ENCODE measurements at places on chromosomes 6 and 20.
A peak's percentile ranks its signal among the peaks of the same experiment; 100 is the strongest.

- no peak for DNase-seq
Observed at GRCh38 chr6:25156123-25156522, 123.1 kb upstream of the CARMIL1 start.

- no peak for DNase-seq
Observed at GRCh38 chr20:52552181-52552872, 360.7 kb upstream of the ZFP64 start.

GRCh38 chr6:101404775-101405174, 11.3 kb downstream of the GRIK2 start:
- no peak for DNase-seq

- DNase-seq, result no peak
Observed at GRCh38 chr6:154241581-154241980, 115.0 kb downstream of the IPCEF1 start.

DNA sequence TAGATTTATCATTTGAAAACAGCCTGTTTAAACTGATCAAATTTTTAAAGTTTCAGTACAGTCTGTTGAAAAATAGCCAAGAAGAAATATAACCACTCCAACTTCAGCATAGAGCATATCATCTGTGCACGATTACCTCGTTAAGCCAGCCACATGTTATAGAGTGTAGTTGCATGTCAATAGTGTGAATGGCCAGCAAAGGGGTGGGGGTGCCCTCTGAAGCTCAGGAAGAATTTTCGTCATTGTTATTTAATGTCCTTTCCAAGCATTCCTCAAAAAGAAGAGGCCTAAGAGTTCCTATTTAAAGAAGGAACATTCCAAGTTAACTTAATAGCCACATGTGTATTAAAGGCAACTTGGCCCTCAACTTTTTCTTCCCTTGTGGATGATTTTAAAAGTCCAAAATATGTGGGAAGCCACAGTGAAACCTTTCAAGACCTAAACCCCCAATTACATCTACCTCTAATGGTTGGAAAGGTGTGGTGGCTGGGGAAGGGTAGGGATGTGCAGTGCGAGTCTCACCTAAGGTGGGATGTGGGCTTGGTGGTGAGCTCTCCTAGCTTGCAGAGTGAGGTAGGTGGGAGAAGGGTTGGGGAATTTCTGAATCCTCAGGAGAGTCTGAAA, 1.8 kb upstream of the CCN2 start:
- DNase-seq, result no peak

DNA sequence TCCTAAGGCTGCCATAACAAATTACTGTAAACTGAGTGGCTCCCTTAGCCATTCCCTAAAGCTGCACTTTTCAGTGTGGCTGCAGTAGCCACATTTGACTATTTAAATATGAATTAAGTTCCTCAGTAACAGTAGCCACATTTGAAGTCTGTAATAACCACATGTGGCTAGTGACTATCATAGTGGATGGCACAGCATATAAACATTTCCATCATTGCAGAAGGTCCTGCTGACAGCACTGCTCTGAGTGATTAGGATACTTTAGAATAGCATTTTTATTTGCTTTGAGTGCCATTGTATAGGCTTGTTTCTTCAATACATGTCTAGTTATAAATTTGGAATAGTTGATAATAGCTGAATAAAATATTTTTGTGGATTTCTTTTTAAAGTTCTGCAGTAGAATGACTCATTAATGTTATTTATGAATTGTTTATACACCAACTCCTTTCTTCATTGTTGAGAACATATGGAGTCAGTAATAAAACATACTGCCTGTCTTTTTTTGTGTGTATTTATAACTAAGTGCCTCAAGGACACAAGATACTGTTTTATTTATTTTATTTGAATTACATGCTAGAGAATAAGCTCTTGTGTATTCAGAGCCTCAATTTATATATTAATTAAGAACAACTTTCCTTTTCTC, 217.2 kb downstream of the CDKAL1 start:
- DNase-seq, result no peak

DNA sequence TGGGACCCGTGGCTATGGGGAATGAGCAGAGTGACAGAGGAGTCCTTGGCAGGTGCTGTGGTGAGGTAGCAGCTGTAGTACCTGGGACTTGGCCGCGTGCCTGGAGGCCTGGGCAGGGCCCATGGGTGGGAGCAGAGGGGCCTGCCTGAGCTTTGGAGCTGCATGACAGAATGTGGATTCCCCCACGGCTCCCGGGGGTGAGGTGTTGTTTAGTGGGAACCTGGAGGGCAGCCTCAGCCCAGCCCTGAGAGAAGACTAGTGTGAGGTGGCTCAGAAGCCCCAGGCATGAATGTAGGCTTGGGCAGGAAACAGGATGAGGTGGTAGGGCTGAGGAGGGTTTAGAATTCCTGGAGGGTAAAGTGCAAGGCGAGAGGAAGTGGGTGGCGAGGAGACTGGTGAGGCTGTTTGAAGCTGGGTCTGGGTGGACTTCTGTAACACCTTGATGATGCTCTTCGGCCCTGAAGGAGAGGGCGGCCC, 86.5 kb upstream of the SCP2D1 start:
- no peak for DNase-seq

DNA sequence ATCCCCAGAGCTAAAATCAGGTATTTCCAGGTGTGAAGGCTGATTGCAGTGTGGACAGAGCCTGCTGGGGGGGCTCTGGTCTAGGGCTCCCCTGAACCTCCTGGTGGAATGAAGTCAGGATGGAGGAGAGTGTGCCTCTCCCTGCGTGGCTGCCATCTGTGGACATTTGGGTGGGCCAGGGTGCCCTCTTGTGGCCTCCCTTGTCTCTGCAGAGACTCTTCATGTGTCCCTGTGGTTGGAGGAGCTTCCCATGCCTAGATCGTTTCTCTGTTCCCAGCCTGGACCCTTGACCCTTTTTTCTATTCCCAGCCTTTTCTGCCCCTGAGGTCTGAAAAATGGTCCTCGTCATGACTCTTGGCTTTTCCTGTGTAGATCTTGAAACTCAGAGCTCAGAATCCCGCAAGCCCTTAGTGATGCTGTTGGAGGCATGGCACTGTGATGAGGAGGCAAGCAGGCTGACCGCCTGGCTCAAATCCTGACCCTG, 9.9 kb upstream of the PSMF1 start:
- DNase-seq, result peak; percentile 11

- no peak for DNase-seq
Observed at GRCh38 chr6:17536586-17536985, 63.5 kb upstream of the FAM8A1 start.

DNA sequence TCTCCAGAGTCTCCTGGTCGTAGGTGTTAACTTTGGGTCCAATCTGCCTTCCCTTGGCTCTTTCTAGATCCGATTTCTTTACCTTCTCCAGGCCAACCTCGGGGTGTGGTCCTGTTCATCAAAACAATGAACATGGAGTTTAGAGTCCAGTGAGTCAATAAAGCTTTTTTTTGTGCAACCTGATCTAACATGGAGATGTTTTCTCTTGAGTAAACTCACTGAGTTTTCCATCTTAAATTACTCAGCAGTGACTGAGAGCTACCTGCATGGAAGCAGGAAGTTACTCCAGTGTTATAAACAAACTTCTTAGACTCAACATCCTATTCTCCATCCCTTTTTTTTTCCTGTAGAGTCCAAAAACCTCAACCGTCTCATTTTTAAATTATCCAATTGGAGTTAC, 14.9 kb upstream of the SLC22A1 start:
- DNase-seq, result no peak

GRCh38 chr20:9632991-9633390, 118.6 kb downstream of the LAMP5 start:
- DNase-seq, result no peak

All from muscle of back (tissue), 13 donors.